ENCODE measurements at places on chromosomes 4 and X.

DNA sequence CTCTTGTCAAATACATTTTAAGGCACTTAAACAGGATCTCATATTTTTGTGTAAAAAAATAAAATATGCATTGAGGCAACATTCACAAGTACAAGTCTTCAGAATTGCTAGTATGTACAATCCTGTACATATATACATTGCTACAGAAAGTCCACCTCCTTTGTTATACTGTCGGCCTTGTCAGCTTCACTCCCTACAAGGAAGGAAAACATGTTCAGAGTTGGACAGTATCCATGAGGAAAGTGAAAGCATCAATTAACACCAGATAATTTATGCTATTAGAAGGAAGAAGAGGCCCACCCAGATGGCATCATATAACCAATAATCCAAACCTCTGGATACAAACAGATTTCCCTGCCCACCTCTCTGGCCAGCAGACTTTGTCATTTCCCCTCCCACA lies 42.0 kb downstream of the REELD1 start:
- DNase-seq, result no peak

DNA sequence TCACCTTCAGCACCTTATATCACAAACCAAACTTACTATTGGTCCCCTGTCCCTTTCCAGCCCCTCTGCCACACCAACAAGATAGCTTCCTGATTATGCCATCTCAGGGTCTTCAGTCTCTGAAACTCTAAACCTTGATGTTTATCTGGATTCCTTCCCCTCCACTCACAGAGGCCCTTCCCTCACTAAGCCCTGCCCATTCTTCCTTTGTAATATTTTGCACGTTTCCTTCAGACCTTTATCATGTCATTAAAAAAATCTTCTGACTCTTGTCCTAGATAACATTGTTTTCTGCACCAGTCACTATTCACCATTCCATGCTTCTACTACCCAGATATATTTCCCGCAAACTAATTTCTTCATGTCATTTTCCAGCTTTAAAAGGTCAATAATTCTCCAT lies 17.7 kb upstream of the CEP135 start:
- DNase-seq, result no peak

GRCh38 chr4:110106931-110107296 lies 91.5 kb downstream of the ELOVL6 start:
- DNase-seq, result no peak

- DNase-seq, result no peak
Measured at GRCh38 chr4:17373666-17374065, 138.2 kb downstream of the QDPR start.

DNA sequence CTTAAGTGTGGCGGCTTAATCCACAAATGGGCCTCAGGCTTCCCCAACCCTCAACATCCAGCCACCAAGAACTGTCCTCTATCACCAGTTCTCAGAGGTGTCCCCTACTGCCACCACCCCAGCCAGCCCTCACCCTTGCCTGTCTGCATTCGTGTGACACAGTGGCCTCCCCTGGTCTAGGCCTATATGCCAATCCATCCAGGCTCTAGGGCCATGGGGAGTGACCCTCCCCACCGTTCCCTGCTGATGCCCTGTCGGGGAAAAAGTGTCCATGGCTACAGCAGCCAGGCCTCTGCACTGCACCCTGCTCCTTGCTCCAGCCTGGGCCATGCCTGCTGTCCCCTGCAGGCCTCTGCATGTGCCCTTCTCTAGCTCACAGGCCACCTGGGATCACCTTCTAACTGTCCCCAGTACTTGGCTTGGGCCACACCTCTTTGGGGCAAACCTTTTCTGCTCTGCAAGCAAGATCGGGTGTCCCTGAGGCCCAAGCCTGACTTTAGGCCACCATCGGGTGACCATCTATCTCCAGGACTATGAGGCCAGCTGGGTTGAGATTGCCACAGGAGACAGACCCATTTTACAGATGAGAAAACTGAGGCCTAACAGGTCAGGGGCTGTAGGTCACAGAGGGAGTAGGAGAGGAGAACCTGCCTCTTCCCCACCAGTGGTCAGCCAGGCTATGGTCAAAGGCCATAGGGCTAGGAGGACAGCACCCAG lies 75.8 kb downstream of the JAKMIP1 start:
- no peak for DNase-seq

GRCh38 chrX:25204182-25204581 lies 188.4 kb upstream of the ARX start:
- DNase-seq, result no peak

DNA sequence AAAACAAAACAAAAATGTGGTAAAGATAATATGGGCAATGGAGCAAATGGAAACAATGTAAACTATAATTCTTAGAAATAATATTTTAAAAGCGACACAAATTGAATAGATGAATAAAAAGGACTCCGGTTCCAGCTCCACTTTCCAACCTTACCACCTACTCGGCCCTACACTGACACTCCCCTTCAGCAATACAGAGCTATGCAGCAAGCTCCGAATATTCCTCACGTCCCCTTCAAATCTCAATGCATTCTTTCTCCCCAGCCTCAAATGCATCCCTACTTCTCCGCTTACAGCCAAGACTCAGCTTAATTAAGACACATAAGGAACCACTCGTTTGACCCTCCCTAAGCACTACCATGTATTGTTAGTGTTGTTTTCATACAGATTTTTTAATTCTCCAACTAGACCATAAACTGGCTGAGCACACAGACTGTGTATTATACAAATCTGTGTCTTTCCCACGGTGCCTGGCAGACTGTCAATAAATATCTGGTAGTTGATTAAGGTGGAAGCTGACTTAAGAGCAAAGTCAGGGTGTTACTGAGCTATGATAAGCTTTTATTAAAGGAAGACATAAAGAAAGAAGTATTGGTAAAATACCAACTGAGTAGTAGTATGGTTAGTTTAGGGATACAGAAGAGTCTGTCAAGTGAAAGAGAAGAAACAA lies 219.1 kb downstream of the NR3C2 start:
- no peak for DNase-seq

DNA sequence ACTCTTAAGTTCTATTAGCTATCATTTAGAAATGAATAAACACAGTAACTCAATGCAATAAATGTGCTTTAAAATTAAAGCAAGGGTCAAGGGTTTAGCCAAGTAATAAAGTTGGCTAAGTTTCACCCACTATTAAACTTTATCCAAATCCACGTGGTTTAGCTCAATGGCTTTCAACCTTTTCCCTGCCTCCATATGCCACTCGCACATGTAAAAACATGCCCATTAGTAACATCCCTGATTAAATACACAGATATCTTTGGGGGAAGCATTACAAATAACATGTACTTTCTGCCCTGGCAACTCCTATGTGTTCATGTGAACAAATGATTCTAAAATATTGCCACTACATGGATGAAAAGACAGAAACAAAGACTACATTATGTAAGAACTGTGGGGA lies 130.8 kb downstream of the ZAR1 start:
- no peak for DNase-seq

GRCh38 chr4:67614186-67614585 lies 55.7 kb downstream of the STAP1 start:
- DNase-seq, result no peak

- DNase-seq, result no peak
Measured at GRCh38 chr4:55321707-55322264, 24.3 kb upstream of the SRD5A3 start.

DNA sequence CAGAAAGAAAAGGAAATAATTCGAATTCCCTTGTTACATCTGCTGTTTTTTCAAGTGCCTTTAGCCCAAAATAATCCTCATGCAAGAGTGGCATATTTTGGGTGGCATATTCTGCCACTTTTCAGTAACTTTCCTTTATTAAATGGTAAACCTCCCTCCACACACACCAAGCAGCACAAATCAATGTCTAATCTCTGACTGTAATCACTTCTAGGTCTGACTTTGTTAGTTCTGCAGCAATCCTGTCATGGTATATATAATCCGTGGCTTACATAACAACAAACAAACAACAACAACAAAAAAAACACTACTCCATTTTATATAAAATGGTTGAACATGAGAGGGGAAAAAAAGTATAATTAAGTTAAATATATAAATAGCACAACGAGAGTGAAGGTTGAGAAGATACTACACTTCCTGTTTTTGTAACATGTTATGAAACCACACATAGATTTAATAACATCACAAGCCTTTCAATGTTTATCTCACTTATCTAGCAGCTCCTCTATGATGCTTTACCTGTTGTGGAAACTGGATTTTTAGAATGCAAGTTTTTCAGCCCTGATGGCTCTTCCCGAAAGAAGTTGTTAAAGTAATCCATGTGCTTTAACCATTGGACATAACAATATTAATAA lies 715.4 kb downstream of the GRXCR1 start:
- no peak for DNase-seq

DNA sequence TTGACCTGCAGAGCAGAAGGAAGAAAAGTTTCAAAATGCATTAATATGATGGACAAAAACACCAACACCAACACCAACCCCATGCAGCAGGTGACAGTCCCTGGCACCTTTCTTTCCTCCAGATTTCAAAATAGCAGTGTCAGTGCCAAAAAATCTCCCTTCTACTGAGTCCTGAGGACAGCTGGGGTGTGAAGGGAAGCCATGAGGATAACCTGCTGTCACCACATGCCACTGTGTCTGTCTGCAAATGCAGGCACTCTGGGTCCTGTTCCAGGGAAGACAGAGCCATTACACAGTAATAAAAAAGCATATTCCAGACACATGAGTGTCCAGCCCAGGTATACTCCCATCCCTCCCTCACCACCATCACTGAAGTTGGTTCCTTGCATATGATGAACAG lies 187.5 kb downstream of the BMP15 start:
- no peak for DNase-seq

- DNase-seq, result no peak
Measured at GRCh38 chr4:26779674-26780073, 81.0 kb upstream of the STIM2 start.

- no peak for DNase-seq
Measured at GRCh38 chr4:30605616-30606190, 114.5 kb upstream of the PCDH7 start.

GRCh38 chr4:189600718-189601435 lies 339.8 kb upstream of the FRG1 start:
- no peak for DNase-seq

GRCh38 chrX:41824551-41824950 lies 98.8 kb downstream of the CASK start:
- no peak for DNase-seq

GRCh38 chrX:119303137-119303536 lies 67.1 kb downstream of the PGRMC1 start:
- no peak for DNase-seq

DNA sequence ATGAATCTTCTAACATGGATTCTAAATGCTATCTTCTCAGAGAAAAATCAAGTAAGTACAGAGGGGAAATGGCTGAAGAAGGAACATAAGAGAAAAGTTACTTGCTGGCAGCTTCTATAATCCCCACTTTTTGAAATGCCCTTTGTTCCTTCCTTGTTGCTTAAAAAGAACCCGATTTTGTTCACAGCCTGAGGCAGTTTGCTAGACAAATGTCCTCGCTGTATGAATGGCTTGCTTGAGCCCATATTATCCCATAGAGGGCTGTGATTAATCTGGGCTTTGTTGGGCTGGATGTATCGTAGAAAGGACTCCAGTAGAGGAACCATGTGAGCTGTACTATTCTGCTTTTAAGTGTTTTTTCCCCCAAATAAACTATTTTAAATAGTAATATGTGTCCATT lies 134.3 kb upstream of the FGF13 start:
- DNase-seq, result no peak

GRCh38 chr4:186643501-186644310 lies 80.0 kb downstream of the FAT1 start:
- no peak for DNase-seq

DNA sequence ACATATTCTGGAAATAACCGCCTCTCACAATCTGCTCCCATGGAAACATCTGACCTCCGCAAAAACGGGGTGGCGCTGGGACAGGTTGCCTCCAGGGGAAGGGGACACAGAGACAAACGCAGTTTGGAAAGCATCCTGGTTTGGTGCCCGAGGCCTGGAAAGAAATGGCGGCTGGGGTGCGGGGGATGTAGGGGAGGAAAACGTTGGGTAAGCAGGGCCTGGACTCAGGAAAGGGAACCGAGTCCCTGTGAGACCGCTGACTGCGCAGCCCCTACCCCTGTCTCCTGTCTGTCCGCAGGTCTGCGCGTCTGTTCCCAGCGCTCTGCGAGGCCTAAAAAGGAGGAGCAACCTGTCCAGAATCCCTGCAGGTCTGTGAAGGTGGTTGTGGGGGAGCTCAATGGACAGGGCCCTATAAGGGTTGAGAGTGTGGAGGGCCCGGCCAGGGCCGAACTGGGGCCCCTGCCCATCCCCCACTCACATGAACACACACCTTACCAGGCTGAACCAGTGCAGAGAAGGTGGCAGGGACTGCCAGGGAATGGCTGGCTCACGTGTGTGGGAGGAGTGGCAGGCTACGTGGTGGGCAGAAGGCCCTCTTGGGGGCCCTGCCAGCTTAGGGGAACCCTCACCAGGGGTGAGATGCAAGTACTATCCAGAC lies 672 bp downstream of the TCEAL3 start:
- no peak for DNase-seq

Data from NK-92 treated with Interleukin-12 subunit alpha and Interleukin-12 subunit beta, amount 100 ng/mL, for 24 hours (cell line).